ENCODE measurements at places on chromosomes 11 and 22.

- peak; percentile 79 for DNase-seq
Observed at GRCh38 chr11:126079621-126080124, 17.0 kb upstream of the CDON start.

DNA sequence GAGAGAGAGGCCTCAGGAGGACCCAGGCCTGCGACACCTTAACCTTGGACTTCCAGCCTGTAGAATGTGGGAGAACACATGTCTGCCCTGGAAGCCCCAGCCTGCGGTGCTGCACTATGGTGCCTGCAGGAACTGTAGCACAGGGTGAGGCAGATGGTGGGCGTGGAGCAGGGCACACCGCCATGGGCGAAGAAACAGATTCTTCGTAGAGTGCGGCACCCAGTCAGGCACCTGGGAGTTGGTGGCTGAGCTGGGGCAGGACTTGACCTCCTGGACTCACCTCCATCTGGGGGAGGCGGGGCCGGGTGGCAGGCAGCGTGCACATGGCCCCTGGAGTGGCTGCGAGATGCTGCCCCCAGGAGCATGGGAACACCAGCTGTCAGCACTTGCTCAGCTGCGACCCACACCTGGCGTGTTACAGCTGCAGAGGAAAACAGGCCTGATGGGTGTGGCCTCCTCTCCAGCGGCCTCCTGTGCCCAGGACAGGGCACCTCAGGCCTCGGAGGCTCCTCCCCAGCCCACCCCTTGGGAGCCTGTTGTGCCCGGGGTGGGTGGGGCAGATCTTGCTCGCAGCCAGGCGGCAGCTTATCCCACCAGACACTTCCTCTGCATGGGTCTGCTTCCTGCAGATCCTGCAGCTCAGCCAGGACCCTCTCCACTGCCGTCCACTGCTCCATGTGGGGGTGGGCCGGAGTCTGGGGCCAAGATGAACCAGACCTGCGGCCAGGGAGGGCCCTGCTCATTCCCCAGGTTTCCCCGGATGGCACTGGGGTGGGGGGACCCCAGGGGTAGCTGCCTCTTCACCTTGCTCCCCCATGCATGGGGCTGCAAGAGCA, 80.4 kb downstream of the MYEOV start:
- no peak for DNase-seq

DNA sequence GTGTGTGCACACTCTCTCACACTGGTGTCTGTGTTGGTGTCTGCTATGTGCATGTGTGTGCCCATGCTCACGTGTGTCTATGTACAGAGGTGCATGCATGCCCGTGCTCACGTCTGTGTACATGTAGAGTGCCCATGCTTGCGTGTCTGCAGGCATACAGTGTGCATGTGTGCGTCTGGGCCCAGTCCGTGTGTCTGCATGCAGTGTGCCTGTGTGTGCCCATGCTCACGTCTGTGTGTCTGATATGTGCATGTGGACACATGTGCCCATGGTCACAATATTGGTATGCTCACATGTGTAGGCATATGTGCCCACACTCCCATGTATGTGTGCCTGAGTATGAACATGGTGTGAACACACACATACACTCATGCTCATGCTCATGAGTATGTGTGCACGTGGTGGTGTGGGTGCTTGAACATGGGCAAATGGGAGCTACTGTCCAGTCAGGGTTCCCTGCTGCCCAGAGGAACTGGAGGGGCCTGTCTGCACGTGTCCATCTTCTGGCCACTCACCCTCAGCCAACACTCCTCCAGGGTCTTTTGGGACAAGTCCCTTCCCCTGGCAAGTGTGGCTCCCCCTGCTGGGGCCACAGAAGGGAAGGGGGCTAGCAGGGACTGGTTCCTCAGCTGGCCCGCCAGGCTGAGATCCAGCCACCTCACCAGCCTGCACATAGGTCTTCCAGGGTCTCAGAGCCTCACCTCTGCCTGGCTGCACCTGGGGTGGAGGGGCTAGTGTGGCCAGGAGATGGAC, 7.3 kb upstream of the TBX1 start:
- DNase-seq: no peak

- DNase-seq: no peak
Observed at GRCh38 chr11:41189701-41190436, 269.6 kb downstream of the LRRC4C start.

- no peak for DNase-seq
Observed at GRCh38 chr22:25496396-25497064, 67.9 kb upstream of the GRK3 start.

DNA sequence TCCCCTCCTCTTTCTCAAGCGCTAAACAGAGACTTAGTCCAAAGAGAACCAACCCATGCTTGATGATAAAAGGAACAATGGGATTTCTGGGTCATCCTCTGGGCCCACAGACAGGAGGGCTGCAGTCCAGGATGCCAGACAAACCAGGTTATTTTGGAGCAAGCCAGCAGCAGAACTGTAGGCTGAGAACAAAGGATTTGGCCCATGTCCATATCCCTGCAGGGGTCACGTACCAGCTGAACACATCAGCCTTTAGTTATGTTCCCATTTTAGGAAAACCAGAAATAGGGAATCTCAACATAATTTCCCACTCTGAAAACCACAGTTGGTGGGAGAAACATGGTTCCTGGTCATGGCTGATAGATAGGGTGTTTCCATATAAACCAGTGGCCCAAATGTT, 533.6 kb upstream of the CADM1 start:
- peak; percentile 75 for DNase-seq

- DNase-seq: no peak
Observed at GRCh38 chr11:17954395-17955252, 58.2 kb downstream of the SERGEF start.
